Central memory CD4-positive, alpha-beta T cell (primary cell): ENCODE measurements at places on chromosomes 4 and X.

GRCh38 chrX:142977128-142977914 is 48.4 kb upstream of the SPANXN4 start:
- DNase-seq = no peak

DNA sequence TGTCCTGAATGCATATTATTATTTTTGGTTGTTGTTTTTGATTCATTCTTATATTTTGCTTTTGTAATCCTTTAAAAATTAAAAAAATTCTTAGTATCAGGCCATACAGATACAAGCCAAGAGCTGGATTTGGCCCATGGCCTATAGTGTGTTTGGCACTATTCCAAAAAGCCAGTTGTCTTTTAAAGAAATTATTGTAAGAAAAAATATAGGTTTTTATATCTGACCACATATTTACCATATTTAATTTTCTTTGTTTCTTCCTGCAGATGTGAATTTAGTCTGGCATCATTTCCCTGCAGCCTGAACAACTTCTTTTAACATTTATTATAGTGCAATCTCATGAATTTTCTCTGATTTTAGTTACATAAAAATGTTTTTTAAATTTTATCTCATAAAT is 652.8 kb upstream of the NR3C2 start:
- no peak for DNase-seq

- no peak for DNase-seq
These were observed 314.5 kb downstream of the CAMK2D start for GRCh38 chr4:113447061-113447460.

DNA sequence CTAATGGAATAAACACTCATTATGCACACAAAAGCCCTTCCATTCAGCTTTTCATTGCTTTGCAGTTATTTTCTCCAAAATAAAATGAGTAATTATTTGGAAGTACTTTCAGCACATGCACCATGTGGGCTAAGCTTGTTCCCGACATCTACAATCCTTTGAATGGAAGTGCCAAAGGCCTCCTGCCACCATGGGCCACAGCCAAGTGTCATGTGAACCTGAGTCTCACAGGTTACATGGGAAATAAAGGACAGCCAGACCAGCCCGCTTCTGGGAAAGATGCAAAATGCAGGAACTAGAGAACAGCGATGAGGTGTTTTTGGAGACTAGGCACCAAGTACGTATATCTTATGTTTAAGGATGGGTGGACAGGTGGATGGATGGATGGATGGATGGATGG is 181.8 kb downstream of the AFF2 start:
- DNase-seq = no peak

DNA sequence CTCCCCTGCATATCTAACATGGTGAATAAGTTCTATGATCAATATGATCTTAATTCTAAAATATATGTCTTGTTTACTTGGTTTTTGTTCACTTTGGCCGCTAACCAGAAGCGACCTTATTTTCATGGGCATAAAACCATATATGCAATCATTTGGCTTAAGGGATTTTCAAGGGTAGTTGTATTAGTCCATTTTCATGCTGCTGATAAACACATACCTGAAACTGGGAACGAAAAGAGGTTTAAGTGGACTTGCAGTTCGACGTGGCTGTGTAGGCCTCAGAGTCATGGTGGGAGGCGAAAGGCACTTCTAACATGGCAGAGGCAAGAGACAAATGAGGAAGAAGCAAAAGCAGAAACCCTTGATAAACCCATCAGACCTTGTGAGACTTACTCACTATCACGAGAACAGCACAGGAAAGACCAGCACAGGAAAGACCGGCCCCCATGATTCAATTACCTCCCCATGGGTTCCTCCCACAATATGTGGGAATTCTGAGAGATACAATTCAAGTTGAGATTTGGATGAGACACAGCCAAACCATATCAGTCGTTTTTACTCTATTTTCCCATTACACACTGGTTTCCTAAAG is 114.3 kb upstream of the CPEB2 start:
- DNase-seq = no peak

DNA sequence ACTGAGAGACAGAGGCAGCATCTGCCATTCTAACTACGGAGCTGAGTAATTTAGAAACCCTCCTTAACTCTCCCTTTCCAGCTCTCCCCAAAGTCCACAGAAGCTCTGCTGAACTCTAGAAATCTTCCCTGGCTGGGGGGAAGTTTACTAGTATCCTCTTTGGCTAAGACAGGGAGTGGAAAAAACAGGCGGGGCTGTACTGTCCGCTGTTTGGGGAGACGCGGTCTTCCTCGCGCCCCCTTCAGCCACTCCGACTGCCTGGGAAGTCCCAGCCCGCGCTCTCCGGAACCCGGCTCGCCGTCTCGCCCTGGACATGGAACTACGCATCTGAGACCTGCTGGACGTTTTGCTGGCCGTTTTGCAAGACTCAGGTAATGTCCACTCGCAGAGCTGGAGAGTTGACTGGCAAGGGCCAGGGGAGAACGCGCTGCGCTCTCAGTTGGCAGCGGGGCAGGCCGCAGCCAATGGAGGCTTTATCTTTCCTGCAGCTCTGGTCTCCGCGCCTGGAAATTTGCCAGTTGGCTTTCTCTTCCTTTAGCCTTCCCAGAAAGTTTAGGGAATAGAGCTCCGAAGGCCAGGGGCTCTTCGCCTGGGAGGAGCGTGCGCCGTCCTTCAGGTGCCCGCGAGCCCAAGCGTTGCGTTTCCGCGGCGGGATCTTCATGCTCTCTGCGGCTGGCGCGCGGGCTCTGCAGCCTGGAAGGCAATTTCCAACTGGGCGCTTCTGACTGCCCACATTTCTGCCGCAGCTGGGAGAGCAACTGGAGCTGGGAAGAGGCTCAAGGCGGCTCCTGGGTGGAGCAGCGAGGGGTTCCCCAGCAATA is 892 bp downstream of the IL1RAPL2 start:
- no peak for DNase-seq

DNA sequence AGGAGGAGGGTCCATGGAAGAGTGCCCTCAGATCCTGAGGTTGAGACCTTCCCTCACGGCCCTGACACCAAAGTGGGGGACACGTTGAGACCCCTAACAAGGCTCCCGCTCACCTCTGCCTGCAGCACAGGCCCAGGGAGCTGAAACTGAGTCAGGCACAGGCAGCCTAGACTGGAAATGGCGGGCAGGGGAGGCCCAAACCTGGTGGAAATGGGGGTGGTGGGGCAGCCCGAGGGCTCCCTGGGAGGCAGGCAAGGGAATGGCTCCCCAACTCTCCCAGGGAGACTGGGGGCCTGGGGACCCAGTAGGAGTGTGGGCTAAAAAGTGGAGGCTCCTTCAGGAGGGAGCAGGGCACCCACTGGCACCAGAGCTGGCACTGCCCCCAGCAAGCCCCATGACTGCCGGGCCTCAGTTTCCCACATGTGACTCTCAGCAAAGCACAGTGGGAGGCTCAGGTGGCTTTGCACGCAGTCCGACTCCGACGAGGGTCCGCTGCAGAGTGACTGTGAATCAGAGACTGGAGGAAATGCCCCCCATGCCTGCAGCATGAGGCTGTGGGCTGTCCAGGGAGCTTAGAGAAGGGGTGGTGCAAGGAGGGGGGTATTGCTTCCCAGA is 5.9 kb downstream of the NKX1-1 start:
- no peak for DNase-seq

- DNase-seq = no peak
These were observed 294.8 kb downstream of the ASMT start for GRCh38 chrX:1909419-1910206.

DNA sequence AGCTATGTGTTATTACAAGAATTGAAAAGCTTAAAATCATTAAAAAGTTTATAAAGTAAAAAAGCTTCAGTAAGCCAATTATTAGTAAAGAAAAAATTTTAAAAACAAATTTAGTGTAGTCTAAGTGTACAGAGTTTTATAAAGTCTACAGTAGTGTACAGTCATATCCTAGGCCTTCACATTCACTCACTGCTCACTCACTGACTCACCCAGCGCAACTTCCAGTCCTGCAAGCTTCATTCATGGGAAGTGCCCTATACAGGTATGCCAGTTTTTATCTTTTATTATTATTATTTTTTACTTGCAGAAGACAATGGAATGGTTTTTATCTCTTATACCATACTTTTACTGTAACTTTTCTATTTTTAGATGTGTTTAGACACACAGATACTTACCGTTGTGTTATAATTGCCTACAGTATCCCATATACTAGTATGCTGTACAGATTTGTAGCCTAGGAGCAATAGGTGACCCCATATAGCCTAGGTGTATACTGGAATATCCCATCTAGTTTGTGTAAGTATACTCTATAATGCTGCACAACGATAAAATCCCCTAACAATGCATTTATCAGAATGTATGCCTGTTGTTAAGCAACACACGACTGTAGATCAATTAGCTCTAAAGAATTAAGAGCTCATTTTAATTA is 230.7 kb downstream of the DCLK2 start:
- no peak for DNase-seq

DNA sequence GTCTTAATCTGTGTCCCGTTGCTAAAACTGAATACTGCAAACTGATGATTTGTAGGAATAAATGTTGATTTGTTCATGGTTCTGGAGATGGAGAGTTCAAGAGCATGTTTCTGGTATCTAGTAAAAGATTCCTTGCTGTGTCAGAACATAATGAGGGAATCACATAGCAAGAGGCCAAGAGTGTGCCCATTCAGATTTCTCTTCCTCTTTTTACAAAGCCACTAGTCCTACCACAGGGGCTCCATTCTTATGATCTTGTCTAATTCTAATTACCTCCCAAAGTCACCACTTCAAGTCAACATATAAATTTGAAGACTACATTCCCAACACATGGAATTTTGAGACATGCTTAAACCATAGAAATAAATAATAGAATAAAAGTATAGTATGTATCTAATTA is 608.8 kb upstream of the EPHA5 start:
- DNase-seq = no peak

DNA sequence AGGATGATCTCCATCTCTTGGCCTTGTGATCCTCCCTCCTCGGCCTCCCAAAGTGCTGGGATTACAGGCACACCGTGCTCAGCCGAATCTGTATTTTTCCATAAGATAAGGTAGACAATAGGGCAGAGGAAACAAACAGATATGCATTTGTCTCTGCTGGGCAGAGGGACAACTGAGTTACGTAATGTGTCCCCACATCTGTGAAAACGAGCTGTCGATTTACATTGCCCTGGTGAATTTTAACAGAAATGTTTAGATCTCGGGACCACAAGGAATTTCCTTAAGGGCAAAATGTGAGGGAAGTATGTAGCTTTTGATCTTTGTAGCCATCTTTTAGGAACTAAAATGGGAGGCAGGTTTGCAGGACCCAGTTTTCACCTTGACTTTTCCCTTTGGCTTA is 189.7 kb downstream of the TRIML1 start:
- no peak for DNase-seq

- no peak for DNase-seq
These were observed 45.7 kb upstream of the DCLK2 start for GRCh38 chr4:150032541-150032940.

GRCh38 chr4:175953960-175954521 is 111.6 kb upstream of the WDR17 start:
- no peak for DNase-seq

GRCh38 chr4:77501240-77501639 is 104.4 kb upstream of the CXCL13 start:
- no peak for DNase-seq
